Fibroblast of skin of abdomen (primary cell): ENCODE measurements at places on chromosomes 5 and 9.

DNA sequence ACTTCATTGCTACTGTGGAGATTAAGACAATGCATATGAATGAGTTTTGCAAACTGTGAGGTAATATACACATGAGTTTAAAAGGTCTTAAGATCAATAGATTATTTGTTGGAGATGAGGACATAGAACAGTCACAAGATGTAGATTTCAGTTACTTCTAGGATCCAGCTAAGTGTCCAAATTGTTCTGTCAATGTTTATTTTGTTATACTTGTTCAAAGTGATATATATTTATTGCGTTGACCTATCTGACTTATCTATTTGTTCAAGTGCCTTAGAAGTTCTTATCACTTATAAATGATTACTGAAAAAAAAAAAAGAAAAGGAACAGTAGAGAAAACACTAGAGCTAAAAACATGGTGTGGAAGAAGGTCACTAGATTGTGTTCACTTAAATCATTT is 75.6 kb upstream of the GRIN3A start:
- DNase-seq = no peak

- DNase-seq = no peak
These were observed 84.4 kb upstream of the SARDH start for GRCh38 chr9:133822430-133823065.

DNA sequence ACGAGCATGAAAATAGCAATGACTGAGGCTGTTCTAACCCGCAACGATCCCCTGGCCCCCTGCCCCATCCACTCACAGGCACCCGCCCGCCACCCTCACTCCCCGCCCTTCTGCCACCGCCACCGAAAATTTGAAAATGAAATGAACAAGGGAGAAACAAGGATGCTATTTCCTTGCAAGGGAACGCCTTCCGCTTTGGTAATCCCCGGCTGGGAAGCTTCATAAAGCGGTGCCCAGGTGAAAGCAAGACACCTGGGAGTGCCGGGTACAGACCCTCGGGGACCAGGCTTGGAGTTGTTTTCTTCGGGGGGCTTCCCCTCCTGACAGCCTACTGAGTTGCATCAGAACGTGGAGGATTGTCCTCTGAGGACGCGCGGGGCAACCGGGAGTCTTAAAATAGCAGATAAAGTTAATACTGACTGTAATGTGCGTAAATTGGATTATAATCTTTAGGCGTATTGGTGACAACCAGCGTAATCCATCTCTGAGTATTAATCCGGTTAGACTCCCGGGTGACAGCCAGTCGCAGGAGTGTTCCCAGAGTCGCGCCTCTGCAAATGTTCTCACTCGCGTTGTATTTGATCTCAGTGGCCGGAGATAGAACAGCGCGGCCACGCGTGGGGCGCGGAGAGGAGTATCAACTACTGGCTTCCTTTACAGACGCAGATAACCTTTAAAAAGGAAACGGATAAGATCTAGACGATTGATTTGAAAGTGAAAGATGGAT is 885 bp upstream of the MLLT3 start:
- no peak for DNase-seq

DNA sequence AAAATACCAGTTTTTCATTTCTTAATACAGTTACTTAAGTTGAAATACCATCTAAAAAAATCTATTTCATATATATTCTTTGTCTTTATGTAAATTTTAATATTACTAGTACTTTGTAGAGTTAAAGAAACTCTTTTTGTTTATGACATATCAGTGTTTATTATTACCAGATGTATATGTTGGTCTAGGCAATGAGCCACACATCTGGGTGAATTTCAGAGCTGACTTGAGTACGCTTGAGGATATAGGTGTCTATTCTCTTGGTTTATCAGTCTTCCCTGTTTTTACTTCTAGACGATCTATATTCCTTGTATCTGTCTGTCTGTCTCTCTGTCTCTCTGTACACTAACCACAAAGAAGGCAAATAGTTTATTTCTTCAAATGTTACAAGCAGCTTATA is 2.9 kb downstream of the SMAD5 start:
- DNase-seq = peak; percentile 46

GRCh38 chr5:158958021-158958994 is 141.4 kb downstream of the EBF1 start:
- DNase-seq = peak; percentile 34

DNA sequence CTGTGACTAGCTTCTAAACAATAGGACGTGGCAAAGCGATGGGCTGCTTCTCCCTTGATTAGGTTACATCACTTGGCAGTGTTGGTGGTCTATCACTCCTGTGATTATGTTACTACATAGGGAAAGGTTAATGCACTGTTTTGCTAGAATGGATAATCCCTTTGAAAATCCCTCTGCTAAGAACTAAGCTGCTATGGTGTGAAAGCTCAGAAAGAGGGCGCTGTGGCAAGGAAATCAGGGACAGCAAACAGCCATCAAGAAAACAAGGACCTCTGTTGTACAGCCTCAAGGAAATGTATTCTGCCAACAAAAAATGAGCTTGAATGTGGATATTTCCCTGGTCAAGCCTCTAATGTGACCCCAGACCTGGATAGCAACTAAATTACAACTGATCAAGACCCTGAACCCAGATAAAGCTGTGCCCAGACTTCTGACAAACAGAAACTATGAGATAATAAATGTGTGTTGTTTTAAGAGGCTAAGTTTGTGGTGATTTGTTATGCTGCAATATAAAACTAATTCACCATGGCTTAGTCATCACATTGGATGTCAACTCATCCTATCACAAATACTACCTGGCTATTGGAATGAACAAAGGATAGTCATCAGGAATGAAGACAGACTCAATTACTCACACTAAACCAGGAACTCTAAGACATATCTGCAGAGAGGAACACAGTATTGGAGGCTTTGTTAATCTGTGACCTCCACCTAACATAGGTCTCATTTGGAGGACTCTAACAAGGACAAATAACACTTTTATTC is 1215.9 kb downstream of the EFNA5 start:
- peak; percentile 40 for DNase-seq

DNA sequence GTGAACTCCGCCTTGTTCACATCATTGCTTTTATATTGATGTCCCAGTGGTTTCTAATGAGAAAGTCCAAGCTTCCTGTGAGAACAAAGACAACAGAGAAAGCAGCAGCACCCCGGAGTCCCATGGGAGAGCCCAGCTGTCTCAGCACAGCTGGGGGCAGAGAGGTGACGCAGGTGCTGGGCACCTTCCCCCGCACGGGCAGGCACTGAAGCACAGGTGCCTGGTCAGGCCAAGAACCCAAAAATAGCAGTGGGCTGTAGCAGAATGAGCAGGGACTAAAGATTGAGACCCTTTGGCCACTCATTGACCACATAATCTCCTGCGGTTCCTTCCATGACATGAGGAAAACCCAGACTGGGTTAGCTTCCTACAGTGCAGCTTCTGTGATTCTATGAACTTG is 18.8 kb downstream of the SRD5A1 start:
- no peak for DNase-seq

DNA sequence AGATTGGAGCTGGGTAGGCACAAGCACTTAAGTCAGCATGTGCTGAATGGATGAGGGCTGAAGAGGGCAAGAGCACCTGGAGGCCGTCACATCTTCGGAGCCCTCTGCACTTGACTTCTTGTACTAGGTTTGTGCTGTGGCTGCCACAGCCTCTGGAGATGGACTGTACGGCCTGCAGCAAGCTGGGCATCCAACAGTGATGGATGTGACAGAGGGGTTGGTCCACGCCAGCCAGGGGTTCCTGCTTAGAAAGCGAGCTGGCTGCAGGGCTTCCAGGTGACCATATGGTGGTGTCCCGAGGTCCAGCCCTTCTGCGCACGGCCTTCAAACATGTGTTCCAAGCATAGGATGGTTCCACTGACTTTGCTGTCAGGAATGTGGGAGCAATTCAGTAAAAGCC is 65.1 kb upstream of the PHYKPL start:
- no peak for DNase-seq

DNA sequence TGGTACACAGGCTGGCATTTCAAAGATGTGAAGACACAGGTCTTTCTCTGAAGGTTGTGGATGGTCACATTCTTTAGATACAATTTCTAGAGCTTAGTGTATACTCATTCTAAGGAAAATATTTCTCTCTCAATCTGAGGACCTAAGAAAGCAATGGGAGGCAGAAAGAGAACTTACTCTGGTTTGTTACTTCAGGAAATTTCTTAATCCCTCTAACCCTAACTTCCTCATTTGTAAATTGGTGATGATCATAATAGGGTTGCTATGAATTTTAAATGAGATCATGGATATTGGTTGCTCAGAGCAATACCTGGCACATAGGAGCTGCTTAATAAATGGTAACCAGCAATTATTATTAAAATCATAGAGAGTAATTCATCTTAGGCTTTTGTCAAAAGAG is 22.1 kb downstream of the FAM170A start:
- DNase-seq = no peak

DNA sequence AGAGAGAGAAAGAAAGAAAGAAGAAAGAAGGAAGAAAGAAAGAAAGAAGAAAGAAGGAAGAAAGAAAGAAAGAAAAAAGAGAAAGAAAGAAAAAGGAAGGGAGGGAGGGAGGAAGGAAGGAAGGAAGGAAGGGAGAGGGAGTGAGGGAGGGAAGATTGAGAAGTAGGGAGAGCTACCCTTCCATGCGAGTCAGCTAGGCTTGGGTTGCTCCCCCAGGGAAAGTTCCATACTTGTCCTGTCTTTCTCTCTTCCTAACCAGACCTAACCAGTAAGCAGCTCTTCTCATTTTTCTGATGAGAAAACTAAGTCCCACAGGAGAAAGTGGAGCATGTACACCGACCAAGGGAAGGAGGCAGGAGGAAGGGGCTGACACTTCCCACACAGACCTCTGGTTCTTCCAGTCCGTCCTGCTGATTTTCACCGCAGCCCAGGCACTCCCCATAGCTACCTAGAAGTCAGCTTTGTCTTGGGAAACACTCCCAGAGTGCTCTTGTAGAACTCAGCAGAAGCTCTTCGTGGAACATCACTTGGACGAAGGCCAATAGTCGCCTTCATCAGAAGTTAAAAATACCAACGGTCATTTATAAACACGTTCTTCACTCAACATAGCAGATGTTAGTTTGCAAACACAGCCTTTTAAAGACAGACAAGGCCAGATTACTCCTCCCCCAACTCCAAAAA is 29.0 kb upstream of the ENTREP1 start:
- DNase-seq = no peak

GRCh38 chr9:35186524-35186923 is 24.7 kb downstream of the UNC13B start:
- DNase-seq = no peak

GRCh38 chr9:106218854-106219253 is 524.5 kb downstream of the TMEM38B start:
- no peak for DNase-seq

DNA sequence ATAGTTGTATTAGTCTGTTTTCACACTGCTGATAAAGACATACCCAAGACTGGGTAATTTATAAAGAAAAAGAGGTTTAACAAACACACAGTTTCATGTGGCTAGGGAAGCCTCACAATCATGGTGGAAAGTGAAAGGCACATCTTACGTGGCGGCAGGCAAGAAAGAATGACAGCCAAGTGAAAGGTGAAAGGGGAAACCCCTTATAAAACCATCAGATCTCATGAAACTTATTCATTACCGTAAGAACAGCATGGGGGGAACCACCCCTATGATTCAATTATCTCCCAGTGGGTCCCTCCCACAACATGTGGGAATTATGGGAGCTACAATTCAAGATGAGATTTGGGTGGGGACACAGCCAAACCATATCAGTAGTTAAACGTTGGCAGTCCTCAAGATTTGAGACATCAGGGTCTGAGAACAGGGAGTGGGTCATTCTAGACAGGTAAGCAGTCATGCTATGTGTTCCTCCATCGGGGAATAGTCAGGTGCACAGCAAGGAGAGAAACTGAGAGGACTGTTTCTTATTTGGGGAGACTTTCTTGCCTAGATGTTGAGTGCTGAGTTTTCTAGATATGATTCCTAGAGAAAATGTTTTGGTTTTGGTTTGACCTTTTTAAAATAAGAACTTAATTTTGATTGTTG is 45.8 kb upstream of the ENTREP1 start:
- no peak for DNase-seq

DNA sequence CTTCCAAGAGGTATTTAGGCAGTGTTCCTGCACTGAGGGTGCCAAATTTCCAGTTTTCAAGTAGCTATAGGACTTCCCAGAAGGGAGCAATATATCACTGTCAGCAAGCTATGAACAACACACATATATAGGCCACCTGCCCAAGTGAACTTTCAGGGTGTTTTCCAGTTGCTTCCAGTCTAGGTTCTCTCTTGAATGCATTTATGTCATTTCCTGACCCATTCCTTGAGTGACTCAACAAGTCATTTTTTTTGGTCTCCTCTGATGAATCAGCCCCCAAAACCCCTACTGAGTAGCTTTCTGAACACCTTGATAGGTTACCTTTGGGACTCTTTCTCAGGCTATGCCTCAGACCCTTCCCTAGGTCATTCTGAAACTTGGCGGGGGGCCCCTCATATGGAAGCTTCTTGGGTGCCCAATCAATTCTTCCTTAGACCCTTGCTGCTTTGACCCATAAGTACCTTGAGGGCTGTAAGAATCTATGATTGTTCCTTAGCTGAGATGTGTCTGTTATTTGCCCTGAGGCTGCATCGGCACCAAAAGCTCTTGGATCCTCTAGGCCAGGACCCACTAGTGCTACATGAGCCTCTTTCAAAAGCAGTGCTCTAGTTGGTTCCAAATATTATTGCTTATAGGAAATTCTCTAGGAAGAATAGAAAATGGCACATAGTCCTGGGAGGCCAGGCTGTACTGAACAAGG is 12.4 kb downstream of the DNAJB5 start:
- no peak for DNase-seq

- DNase-seq = peak; percentile 35
These were observed 465.5 kb downstream of the DNAH5 start for GRCh38 chr5:13478831-13479465.

- no peak for DNase-seq
These were observed 56.8 kb downstream of the MTREX start for GRCh38 chr5:55364537-55365055.

DNA sequence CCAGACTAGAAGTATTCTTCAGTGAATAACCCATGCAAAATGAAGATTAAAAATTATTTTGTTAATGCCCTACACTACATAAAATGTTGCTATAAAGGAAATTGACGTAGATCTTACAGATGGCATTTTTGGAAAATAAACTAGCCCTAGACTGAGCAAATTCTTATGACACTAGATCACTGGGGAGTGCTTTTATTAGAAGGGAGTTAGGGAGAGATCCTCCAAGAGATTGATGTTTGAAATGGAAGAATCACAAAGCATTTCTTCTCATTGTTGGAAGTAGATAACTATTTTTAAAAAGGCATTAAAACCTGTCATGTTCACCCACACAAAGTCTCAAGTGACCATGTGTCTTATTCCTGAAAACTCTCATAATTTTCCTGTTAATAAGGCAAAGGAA is 351.1 kb upstream of the TLE4 start:
- peak; percentile 69 for DNase-seq
